ENCODE measurements at places on chromosomes 7 and 10.

GRCh38 chr10:116836902-116837523, 12.3 kb upstream of the ENO4 start:
- no peak for DNase-seq

DNA sequence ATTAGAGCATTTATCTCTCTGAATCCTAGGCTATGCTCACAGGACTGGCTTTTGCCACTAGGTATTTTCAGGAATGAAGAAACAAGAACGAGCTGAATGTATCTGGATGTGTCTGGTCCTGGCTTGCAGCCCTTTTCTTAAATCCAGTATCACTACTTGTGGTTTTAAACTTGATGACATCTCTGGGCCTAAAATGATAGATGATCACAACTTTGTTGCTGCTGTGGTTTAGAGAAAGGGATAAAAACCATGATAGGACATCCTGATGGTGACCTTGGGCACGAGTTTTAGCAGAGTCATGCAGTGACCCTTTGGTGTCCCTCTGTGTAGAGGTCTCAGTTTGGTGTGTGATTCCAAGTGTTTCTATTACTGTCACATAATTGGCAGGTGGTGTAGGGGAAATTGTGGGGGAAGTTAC, 31.7 kb upstream of the SEMA3C start:
- no peak for DNase-seq

- peak; percentile 51 for DNase-seq
These were observed 35.0 kb upstream of the ZNF32 start for GRCh38 chr10:43683451-43684291.

DNA sequence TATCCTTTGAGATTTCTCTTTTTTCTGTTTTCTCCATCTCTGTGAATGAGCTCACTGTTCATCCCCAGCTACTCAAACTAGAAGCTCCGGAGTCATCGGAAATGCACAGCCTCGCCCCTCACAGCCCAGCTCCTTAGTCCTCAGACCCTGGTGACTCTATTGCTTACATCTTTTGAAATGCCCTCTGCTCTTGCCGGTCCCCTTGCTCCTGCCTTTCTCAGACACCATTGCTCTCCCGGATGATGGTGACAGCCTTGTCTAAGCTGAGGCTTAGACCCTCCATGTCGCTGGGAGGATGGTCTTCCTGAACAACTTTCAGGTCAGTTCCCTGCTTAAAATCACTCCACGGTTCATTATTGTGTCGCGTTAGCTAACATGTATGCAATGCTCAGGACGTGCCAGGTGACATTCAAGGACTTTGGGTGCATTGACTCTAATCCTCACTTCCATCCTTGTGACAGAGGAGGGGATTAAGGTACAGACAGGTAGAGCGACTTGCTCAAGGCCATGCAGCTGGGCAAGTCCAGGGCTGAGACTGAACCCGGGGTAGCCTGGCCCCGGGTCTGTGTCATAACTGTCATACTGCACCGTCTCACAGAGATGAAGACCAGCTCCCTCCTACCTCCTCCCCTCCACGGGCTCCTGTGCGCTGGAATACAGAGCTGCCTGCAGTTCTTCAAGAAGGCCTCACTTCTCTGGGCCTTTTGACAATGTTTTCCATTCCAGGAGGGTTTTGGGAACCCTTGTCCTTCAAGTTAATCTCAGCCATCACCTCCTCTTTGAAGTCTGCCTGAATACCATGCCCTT, 4.3 kb upstream of the UCMA start:
- DNase-seq = no peak

DNA sequence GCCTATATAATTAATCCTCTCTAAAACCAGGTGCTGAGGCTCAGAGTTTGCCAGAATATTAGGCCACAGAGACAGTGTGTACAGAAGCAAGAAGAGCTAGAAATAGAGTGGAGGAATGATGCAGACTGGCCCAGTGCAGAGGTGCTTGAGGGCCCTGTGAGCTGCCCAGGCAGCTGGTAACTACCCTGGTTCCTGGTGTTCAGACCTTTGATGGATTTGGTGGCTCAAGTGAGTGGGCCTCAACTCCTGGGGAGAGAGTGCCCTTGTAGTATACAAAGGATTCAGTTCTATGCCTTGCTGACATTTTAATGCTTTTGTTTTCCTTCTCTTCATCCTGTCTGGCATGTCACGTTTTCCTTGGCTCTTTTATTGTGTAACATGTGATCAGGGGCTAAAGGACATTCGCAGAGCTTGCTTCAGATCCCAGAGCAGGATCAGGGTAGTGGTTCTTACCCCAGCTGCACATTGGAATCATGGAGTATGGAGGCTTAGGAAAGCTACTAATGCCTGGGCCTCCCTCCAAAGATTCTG, 20.0 kb downstream of the LRRC4 start:
- DNase-seq = no peak

DNA sequence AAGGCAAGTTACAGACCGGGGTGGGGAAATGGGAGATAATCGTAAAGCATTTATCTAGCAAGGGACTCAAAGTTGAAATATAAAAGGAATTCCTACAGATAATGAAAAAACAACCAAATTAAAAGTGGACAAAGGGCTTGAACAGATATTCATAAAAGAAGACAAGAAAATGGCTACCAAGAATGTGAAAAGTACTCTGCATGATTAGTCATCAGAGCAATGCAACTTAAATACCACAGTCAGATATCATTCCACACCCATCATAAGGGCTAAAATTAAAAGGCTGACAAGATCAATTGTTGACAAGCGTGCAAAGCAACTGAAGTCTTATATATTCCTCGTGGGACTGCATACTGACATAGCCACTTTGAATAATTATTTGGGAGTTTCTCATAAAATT, 124.6 kb upstream of the RSU1 start:
- DNase-seq = no peak

Data from HTR-8/SVneo (cell line).